Activated naive CD4-positive, alpha-beta T cell treated with anti-CD3 and anti-CD28 coated beads for 36 hours (primary cell): ENCODE measurements at places on chromosomes 7 and 10. TPM values are rescaled to one million over a fixed set of nuclear protein-coding genes. Genes with fewer than 3 reads are reported as not detected.

- no peak for DNase-seq
Measured at GRCh38 chr10:89214566-89215165, 7.5 kb upstream of the CH25H start.

DNA sequence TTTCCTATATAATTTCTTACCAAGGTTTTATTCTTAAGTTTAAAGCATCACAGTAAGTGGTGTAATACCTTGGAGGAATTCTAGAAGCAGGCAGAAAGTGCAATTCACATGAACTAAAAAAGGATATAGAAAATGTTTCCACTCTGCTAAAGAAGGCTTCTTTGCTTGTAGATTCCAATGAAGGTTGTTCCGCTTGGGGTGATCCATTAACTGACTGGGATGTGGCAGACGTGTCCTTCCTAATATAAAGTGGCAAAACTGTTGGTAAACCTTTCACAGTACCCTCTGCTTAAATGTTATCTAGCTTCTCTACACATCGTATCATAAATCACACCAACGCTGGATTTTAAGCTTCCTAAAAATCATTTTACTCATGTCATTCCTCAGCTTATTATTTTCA lies 2.3 kb downstream of the ZC3HC1 start:
- no peak for DNase-seq

- no peak for DNase-seq
Measured at GRCh38 chr7:23212395-23212794, 30.5 kb downstream of the NUP42 start.

DNA sequence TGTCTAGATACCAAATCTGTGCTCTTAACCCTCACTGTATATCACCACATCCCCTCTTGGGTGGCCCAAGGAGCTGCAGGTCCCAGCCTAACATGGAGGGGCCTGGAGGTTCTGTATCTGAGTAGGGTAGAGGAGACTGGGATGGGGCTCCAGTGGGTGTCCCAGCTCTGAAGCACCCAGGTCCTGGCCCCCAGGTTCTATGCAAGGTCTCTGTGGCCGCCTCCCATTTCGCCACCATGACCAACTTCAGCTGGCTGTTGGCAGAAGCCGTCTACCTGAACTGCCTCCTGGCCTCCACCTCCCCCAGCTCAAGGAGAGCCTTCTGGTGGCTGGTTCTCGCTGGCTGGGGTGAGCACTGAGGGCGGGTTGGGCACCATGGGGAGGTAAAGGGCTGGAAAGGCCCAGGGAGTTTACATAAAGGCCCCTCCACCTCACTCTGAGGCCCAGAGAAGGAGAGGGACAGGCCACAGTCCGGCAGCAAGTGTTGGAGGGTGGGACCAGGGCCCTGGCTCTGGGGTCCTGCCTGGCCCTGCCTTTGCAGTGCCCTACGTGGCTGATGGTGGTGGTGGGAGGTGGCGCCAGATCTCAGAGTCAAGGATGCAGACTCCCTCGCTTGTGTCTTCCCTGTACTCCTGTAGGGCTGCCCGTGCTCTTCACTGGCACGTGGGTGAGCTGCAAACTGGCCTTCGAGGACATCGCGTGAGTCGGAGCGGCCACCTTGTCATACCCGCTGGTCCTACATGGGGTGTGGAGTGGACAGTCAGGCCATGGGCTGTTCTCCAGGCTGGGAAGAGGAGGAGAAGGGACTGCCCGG lies 10.2 kb downstream of the GHRHR start:
- DNase-seq = no peak

DNA sequence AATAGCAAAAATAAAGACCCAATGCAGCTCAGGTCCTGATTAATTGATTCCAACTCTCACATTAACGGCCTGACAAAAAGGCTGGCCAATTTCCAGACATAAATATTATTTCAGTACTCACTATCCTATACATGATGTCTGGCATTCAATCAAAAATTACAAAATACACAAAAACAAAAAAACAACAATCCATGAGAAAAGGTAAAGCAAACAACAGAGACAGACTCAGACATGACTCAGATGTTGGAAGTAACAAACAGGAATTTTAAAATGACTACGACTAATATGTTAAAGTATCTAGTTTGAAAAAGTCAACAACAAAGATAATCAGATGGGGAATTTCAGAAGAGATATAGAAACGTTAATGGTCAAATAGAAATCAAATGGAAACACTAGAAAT lies 152.8 kb downstream of the AMPH start:
- no peak for DNase-seq

GRCh38 chr7:84714765-84715164 lies 472.1 kb downstream of the SEMA3D start:
- no peak for DNase-seq

GRCh38 chr10:15824498-15824897 lies 35.8 kb downstream of the MINDY3 start:
- DNase-seq = no peak

DNA sequence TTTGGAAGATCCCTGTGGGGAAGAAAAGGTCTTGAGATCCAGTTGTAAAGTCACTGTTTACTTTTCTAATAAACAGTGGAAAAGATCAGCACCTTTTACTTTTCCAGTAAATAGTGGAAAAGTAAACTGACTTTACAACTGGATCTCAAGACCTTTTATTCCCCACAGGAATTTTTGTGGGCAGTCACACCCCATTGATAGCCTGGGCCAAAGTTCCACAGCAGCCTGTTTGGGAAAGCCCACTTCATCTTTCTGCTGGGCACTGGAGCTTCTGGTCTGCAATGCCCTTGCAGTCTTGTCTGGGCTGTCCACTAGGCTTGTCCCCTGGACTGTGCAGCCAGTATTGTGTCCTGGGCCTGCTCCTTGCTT lies 50.2 kb downstream of the ADCY1 start:
- no peak for DNase-seq

DNA sequence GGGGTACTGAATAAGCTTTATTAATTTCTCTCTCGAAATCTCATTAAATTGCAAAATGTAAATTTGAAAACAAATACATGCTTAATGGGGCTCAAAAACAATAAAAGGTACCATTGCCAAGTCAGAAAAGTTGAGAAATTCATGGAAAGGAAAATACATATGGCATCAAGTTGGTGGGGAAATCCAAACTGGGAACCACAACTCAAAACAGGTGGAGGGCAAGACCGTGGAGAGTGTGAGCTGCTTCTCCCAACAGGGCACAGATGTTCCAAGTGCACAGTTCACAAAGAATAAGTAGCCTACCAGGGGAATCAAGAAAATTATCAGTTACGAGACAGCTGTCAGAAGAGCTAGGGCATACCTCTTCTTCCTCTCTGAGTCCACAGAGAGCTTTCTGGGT lies 26.6 kb downstream of the MKX start:
- DNase-seq = no peak

DNA sequence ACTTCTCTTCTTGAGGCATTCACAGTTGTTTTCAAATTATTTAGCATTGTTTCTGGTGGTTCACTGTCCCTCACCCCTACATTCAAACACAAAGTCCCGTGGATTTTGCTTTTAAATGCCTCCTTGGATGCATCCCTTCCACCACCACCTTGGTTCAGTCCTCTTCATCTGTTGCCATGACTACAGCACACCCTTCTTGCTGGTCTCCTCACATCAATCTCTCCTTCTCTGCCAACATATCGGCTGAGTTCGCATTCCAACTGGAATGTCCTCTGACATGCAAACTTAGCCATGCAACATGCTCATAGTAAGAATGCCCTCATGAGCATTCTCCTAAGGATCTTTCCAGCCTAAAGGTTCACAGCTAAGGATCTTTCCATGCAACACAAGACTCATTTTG lies 198.3 kb upstream of the AGK start:
- DNase-seq = no peak

- no peak for DNase-seq
Measured at GRCh38 chr7:23027261-23027660, 13.3 kb upstream of the HYCC1 start.

- no peak for DNase-seq
Measured at GRCh38 chr7:47619806-47620205, 37.9 kb upstream of the TNS3 start.

DNA sequence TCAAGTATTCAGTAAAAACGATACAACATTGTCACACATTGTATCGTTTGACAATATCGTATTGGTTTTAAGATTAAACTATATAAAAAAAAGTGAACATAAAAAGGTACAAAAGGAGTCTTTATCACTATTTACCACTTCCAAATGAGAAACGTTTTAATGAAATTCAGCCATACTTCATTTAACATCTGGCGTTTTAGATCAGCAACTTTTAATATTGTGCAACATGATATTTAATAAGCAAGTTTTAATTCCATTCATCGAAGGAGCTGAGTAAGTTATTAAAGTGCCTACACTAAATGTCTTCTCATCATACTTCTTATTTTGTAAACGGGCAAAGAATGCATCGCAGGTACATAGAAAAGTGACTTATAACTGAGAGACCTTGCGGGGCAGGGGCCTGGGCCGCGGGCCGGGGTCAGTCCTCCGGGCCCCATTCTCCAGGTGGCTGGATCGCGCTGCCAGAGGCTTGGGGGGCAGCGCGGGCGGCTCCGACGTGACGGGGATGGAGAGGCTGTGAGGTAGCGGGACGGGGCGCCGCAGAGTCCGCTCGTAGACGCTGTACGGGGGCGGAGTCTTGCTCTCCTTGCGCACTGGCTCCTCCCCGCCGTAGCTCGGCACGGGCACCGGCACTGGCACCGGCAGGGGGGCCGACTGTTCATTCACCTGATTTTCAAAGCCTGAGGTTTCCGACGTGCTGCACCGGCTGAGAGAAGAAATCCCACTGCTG lies 165.8 kb upstream of the IMMP2L start:
- peak; percentile 4 for DNase-seq

- DNase-seq = peak; percentile 23
Measured at GRCh38 chr7:35714862-35715261, 19.9 kb upstream of the HERPUD2 start.

ZCWPW1 gene
- 5.2 TPM for total RNA-seq

WDR86 gene
- total RNA-seq = not detected

FXYD4 gene
- not detected for total RNA-seq
